ENCODE measurements at places on chromosomes 3 and 15.

- DNase-seq, result no peak
Observed at GRCh38 chr3:184683900-184684560, 27.8 kb downstream of the MAGEF1 start.

- no peak for DNase-seq
Observed at GRCh38 chr15:40287505-40287904, 4.6 kb upstream of the ANKRD63 start.

- no peak for DNase-seq
Observed at GRCh38 chr3:17573396-17573795, 169.0 kb downstream of the TBC1D5 start.

DNA sequence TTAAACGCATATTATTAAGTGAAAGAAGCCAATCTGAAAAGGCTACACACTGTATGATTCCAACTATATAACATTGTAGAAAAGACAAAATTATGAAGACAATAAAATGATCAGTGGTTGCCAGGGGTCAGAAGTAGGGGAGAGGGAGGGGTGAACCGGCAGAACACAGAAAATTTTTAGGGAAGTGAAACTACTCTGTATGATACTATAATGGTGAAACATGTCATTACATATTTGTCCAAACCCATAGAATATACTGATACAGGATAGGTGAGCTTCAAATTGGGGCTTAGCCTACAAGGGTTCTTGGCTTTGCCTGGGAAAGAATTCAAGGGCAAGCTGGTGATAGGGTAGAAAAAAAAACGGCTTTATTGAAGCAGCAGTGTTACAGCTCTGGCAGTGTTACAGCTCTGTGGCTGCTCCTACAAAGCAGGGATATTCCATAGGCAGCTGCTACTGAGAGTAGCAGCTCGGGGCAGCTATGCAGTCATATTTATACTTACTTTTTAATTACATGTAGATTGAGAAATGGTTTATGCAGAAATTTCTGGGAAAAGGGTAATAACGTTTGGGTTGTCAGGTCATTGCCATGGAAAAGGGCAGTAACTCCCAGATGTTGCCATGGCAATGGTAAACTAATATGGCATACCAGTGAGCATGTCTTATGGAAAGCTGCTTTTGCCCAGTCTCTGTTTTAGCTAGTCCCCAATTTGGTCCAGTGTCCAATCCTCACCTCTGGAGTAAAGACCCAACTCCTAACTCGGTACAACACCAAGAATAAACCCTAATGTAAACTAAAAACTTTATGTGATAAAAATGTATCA, 125.1 kb upstream of the SLC25A36 start:
- DNase-seq, result no peak

Data from pons (tissue), 1 donor.